SK-N-SH (cell line): ENCODE measurements at places on chromosomes 16 and 17. TPM values are rescaled to one million over a fixed set of nuclear protein-coding genes. Genes with fewer than 3 reads are reported as not detected.
A peak's percentile ranks its signal among the peaks of the same experiment; 100 is the strongest.

DNA sequence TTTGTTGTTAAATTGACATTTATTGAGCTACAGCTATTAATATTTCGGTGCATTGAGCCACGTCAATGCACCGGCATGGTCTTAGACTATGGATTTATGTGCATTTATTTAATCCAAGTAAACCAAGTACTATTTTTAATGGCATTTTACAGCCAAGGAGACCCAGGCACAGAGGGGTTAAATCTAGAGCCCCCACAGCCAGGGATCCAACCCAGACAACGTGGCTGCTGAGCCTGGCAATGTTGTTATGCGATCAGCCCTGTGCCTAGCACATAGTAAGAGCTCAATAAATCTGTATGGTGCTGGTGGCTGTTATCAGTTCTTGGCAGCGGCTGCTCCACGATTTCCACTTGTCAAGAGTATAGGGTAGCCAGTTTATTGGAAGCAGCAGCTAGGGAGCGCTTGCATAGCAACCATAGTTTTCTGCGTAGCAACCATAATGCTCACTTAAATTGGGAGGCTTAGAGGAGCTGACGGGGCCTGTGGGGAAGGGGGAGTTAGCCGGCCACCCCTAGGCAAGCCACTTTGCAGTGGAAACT lies 541 bp upstream of the RBBP6 start:
- peaks cover 10% of the 10 kb centered on the region for H3K4me1 ChIP-seq
- DNase-seq = no peak
- 0 out of 2 replicates have a peak, but pooled peaks cover 4% of the 10 kb centered on the region for H3K36me3 ChIP-seq
- peak overlapping the region; percentile 89 for H3K27ac ChIP-seq

- no peaks in the 10 kb centered on the region for H3K36me3 ChIP-seq
- no peaks in the 10 kb centered on the region for H3K4me1 ChIP-seq
- H3K27me3 ChIP-seq = peaks cover 70% of the 10 kb centered on the region
- H3K27ac ChIP-seq = no peak overlapping the region
These were observed 6.1 kb downstream of the KRT23 start for GRCh38 chr17:40931311-40931710.

GRCh38 chr16:31190818-31191444 lies 11.0 kb downstream of the FUS start:
- no peak overlapping the region for H3K27ac ChIP-seq
- peaks cover 92% of the 10 kb centered on the region for H3K36me3 ChIP-seq
- H3K4me3 ChIP-seq = no peak overlapping the region
- H3K27me3 ChIP-seq = no peaks in the 10 kb centered on the region

- H3K4me1 ChIP-seq = peaks cover 28% of the 10 kb centered on the region; the same call in 1 of the 2 replicates
- no peak for DNase-seq
- H3K27ac ChIP-seq = no peak overlapping the region
- H3K36me3 ChIP-seq = peaks cover 4% of the 10 kb centered on the region
These were observed 8.9 kb downstream of the ANKRD11 start for GRCh38 chr16:89481356-89481955.

MILR1 gene
- polyA plus RNA-seq = 4.9 and 6.0 TPM in 2 replicates
